ENCODE measurements at places on chromosomes 7 and 10. TPM values are rescaled to one million over a fixed set of nuclear protein-coding genes. Genes with fewer than 3 reads are reported as not detected.

The SKIDA1 gene
- total RNA-seq: 2.4 TPM

The ZSWIM8 gene
- total RNA-seq: 119 TPM

- DNase-seq: no peak
These were observed 218.7 kb downstream of the ABCA13 start for GRCh38 chr7:48389977-48390376.

GRCh38 chr10:90126256-90126595, 424.8 kb downstream of the KIF20B start:
- DNase-seq: no peak

Measured in mucosa of descending colon (tissue), 3 donors.